NCI-H345 (cell line): ENCODE measurements at places on chromosomes 4 and X.
A peak's percentile ranks its signal among the peaks of the same experiment; 100 is the strongest.

GRCh38 chr4:112201915-112202505 lies 29.6 kb upstream of the AP1AR start:
- DNase-seq = no peak

DNA sequence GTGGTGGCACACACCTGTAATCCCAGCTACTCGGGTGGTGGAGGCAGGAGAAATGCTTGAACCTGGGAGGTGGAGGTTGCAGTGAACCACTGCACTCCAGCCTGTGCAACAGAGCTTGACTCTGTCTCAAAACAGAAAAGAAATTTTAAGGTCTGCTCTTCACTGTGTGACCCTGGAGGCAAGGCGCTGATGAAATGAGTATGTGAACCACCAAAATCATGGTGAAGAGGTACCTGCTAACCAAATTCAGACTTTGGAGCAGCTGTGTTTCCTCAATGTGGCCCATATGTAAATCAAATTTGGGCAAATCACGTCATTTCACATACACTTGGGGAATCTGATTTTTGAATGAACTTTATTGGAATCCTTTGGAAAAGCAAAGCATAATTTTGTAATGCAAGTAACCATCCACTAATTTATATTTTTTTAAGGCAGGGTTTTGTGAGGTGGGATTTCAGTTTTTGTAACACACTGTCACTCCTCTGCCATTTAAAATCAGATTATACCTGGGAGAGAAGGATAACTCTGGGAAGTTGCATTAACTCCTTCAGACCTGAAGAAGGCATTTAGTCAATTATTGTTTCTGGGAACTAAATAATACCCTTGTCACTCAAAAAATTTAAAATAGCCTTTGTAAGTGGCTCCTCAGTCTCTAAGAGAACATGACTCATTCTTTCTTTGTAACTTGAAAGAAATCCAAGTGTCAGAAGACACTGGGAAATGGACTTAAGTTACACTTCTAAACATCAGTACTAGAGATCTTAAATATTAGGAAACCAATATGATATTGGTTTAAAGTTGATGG lies 24.0 kb downstream of the DOCK11 start:
- no peak for DNase-seq

- DNase-seq = peak; percentile 6
These were observed 434.7 kb downstream of the PACRGL start for GRCh38 chr4:21134994-21135393.

GRCh38 chrX:64202808-64203325 lies 2.6 kb downstream of the AMER1 start:
- DNase-seq = no peak

- no peak for DNase-seq
These were observed 47.9 kb downstream of the MTM1 start for GRCh38 chrX:150616179-150616862.

DNA sequence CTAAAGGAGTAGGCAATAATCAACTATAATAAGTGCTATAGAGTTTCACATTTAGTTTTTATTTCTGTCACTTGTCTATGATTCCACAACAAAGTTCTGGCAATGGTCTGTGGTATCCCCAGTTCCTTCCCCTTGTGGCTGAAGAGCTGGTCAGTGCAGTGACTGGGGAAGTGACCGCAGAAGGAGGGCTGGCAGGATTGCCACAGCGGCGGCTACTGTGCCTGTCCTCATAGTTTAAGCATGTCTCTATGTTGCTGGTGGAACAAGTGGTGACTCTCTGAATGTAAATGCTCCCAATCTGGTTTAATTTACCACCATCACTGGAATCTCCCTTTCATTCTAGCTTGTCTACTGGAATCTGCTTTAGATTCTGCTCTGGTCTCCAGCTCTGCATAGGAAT lies 170.6 kb upstream of the GK2 start:
- DNase-seq = no peak

DNA sequence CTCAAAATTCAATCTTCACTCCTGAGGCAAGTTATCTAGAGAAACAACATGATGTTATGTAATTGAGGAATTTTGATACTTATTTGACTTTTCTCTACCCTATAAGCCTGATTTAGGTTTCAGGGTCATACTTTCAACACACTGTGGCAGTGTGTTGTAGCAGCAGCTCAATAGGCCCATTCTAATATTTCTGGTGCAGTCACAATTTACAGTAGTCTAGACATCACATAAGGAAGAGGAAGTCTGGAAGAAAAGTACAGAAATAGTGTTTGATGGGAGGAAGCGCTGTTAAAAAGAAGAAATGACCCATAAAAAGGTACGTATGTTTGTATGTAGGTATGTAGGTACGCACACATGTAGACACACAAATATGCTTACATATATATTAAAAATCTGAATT lies 194.3 kb downstream of the ARHGAP24 start:
- no peak for DNase-seq

GRCh38 chrX:47200385-47201150 lies 6.9 kb downstream of the UBA1 start:
- no peak for DNase-seq

- DNase-seq = no peak
These were observed 33.9 kb upstream of the MAPK10 start for GRCh38 chr4:86393749-86394148.

DNA sequence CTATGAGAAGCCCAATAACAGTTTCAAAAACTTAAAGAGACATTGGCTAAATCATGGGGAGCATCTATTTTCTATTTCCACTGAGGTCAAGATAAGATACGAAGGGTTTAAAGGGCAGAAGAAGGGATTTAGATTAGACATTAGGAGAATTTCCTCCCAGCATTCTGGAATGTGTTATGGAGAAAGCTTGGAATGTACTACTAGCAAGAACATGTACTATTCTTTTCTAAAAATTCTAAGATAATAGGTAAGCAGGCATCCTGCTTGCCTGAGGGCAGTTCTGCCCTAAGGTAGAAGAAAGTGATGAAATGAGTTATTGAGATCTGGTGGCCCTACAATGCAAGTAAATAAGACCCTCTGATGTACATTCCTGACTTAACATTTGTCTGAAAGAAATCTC lies 279.2 kb downstream of the NR3C2 start:
- no peak for DNase-seq

GRCh38 chr4:17265139-17265538 lies 246.8 kb downstream of the QDPR start:
- no peak for DNase-seq

DNA sequence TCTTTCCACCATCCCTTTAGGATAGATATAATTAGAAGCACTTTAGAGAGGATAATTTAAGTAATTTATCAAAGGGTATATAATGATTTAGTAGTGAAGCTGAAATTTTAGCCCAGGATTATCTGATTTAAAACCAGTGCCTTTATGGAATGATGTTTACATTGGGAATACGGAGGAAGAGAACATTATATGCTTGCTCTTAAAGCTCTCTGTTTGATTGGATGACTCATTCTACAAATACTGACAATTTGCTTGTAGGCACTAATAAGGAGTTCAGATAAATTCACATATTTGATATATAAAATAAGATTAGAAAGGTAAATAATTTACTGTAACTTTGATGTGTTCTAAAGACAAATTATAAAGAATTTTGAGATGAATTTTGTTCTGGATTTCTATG lies 84.7 kb downstream of the SH3BGRL start:
- no peak for DNase-seq

GRCh38 chrX:21926527-21927278 lies 13.8 kb upstream of the SMS start:
- no peak for DNase-seq

GRCh38 chr4:112765317-112765974 lies 128.5 kb downstream of the LARP7 start:
- peak; percentile 11 for DNase-seq

- DNase-seq = no peak
These were observed 80.8 kb upstream of the TLR2 start for GRCh38 chr4:153603258-153603657.

DNA sequence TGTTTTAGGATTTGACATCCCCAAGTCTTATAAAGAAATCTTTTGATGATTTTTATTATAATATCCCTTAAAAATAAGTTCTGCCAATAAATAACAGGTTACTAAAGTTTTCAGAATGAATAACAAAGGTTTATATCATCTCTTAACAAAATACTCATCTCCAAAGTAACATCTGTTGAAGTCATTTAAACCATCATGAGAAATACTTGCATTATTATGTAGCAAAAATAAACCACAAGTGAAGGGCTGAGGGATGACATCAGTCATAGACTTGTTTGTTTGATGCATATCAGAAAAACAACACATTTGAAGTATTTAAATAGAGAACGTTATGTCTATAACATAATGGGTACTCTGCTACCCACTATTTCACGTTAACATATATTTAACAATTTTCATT lies 114.9 kb downstream of the SPOCK3 start:
- DNase-seq = no peak

- DNase-seq = peak; percentile 39
These were observed 560 bp upstream of the TMSB4X start for GRCh38 chrX:12974305-12974795.

GRCh38 chr4:173254646-173255045 lies 79.5 kb downstream of the HMGB2 start:
- no peak for DNase-seq

DNA sequence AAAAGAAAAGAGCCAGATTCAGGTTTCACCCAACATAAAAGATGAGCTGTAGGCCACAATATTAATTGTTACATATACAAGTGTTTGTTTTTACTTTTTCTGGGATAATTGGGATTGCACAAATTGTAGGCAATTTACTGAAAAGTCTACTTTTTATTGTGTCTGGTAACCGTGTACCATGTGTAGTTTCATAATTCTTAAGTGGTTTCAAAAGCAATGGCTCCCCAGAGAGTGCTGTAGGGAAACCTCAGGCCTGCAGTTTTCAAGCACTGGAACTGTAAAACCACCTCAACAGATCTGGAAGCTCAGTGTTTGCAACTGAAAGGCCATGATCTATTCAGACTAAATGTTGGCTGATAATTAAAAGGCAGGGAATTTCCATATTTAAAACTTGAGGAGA lies 53.9 kb upstream of the MMAA start:
- no peak for DNase-seq

DNA sequence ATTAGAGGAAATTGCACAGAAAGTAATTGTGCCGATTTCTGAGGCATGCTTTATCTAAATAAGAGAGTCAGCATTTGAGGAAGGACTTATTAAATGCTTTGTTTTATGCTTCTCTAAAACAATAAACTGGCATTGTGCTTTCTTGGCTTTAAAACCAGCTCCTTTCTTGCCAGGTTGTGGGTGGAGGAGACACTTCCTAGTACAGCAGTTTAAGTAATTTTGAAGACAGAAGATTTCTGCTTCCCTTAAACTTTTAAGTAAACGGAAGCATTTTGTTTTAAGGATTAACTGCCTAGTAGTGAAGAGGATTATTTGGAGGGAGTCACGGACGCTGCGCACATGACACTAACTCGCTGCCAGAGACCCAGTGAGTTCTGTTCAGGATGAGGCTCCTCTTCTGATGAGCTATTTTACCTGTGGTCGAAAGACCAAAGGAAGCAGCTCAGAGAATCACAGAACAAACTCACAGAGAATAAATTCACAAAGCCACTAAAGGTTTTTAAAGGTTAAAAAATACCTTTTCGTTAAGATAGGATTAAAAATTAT lies 169.5 kb downstream of the TLL1 start:
- DNase-seq = no peak

GRCh38 chrX:35439034-35439660 lies 359.0 kb upstream of the MAGEB16 start:
- no peak for DNase-seq

GRCh38 chrX:149511081-149511480 lies 6.0 kb upstream of the IDS start:
- no peak for DNase-seq

- DNase-seq = no peak
These were observed 113.8 kb upstream of the LRPAP1 start for GRCh38 chr4:3645711-3646679.

- DNase-seq = peak; percentile 21
These were observed 52.8 kb upstream of the ANKRD17 start for GRCh38 chr4:73311428-73311827.

GRCh38 chr4:24322995-24323394 lies 261.4 kb downstream of the DHX15 start:
- no peak for DNase-seq

DNA sequence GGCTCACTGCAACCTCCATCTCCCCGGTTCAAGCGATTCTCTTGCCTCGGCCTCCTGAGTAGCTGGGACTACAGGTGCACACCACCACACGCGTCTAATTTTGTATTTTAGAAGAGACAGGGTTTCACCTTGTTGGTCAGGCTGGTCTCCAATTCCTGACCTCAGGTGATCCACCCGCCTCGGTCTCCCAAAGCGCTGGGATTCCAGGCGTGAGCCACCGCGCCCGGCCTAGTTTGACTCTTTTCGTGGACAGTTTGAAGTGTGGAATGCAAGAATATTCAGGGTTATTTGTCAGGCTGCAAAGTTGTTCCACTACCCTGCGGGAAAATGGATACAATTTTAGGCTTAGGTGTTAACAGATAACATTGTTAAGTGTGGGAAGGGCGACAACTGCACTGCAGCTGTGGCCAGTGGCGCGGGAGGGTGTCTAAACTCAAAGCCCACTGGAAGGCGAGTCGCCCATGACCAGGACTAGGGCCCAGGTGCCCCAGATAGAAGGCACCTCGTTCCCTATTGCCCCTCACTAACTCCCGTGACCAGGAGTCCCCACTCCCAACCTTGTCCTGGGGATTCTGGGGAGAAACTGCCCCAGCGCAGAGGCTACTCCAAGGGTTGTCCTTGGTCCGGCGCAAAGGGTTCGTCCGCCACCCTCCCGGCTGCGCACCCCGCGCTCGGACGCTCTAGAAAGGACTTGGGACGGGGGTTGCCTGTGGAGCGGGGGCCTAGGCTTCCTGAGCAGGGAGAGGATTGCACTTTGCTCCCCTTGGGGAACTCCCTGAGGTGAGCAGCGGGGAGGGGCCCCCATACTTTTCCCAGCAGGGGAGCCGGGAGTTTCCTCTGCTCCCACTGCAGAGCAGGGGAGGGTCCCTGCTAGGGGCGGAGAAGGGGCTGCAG lies 1.1 kb upstream of the CD99 start:
- DNase-seq = no peak

GRCh38 chr4:173333658-173334084 lies 487 bp downstream of the HMGB2 start:
- DNase-seq = peak; percentile 53

GRCh38 chr4:7275067-7275466 lies 82.7 kb downstream of the SORCS2 start:
- DNase-seq = no peak
